ENCODE measurements at places on chromosomes 3 and 15.

DNA sequence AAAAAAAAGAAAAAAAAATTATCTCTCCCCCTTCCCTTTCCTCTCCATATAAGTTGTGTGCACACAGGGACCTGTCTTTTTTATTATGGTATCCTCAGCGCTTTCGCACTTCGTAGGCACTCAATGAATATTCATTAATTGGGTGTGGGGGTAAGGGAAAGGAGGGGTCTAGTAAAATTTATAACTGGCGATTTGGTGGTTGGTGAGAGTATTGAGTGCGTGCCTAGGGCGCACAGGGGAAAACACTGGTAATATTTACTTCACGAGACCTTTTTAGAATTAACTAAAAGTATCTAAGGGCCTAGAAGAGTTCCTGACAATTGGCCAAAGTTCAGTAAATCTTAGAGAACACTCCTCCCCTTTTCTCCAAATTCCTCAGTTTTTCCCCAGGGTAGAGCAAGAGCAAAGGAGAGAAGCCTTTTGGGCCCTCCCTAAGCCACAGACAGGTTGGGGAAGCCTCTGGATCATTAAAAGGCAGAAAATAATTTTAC, 25.7 kb downstream of the TYRO3 start:
- no peak for DNase-seq

DNA sequence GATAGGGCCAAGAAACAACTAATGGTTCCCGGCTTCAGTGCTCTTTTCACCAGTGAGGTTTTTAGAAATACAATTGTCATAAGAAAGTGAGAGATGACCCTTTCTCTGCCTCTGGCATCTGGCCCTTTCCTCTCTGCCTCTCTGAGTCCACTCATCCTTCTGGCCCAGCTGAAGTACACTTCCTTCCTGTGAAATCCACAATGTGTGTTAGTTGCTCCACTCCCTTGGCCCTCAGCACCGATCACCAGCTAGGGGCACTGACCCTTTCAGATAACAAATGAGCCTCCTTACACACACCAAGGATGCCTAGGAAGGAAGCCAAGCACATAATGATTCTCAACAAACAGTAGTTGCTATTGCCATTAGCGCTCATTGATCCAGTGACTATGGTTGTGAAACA, 2.9 kb upstream of the CAV3 start:
- peak; percentile 51 for DNase-seq

DNA sequence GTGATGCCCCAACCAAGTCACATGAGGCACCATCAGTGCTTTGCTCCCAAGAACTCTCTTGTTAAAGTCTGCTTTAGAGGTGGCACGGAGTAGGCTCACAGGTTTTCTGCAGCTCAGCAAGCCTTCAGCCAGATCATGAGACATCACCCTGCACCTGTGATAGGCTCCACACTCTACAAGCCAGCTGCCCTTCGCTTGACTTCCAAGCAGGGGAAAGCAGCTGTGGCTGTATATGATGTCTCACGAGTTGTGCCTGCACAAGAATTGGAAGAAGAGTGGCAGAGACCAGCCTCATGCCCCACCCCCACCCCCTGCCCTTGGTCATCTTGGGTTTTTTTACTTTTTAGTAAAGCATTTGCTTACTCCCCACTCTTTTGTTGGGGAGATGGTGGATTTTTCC, 22.5 kb downstream of the MRPS11 start:
- no peak for DNase-seq

- DNase-seq = no peak
Observed at GRCh38 chr3:71247221-71247957, 336.1 kb downstream of the FOXP1 start.

DNA sequence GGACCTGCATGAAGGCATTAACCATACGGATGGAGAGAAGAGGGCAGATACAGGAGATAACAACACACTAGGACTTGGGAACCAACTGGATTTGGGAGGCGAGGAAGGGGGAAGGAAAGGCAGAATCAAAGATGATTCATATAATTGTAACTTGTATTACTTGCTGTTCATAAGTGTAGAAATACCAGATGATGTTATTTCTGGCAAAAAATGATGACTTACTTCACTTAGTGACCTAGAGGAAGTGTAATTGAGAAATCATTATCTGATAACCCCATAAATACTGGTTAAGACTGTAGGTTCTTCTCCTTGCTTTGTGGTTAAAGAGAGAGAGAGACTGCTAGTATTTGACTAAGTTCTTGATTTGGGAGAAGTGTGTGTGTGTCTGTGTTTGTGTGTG, 50.5 kb upstream of the GK5 start:
- no peak for DNase-seq

DNA sequence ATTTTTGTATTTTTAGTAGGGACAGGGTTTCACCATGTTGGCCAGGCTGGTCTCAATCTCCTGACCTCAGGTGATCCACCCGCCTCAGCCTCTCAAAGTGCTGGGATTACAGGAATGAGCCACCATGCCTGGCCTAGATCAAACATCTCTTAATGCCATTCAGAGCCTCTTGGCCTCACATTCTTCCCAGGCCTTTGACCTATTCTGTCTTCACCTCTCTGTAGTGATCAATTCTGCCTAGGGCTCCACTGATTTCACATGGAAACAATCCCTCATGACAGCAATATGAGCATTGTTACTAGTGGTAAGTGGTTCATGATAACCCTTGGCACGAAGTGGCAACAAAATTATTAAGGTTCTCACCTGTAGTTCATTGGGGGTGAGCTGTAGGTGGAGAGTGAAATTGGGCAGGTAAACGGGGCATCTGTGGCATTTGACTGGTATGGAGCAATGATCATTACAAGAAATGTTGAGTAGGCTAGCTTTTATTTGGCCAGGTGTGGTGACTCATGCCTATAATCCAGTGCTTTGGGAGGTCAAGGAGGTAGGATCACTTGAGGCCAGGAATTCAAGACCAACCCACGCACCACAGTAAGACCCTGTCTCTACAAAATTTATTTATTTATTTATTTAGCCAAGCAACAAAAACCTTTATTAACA, 4.8 kb upstream of the ARPIN start:
- no peak for DNase-seq

DNA sequence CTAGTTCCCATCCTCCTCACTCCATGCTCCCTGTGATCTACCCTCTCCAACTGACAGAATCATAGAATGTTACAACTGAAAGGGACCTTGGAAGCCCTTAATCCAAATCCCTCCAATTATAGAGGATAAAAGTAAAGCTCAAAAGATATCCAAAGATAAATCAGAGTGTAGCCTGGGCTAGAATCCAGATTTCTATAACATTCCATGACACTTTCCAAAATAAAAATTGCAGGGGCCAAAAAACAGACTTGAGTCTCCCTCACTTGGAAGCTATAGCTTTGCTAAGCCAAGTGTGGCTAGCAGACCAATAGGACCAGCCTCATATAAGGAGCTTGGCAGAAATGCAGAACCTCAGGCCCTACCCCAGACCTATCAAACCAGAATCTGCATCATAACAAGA, 148.1 kb downstream of the NTRK3 start:
- DNase-seq = peak; percentile 20

GRCh38 chr15:63054985-63055384, 12.4 kb downstream of the TPM1 start:
- DNase-seq = no peak

DNA sequence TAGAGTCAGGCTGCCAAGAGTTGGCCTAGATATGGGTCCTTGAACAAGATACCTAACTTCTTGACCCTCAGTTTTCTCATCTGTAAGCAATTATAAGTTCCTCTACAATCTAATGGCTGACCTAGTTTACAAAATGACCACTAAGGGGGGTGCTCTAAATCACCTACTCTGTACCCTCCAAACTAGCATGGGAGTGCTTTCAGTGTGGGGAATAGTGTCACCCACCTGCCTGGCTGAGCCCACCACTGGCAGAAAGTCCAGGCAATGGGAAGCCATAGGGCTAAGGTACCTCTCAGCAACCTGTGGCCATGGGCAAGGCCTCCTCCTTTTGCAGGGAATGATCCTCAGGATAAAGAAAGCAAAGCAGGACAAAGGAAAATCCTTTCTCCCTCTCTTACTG, 58.9 kb downstream of the COL6A5 start:
- DNase-seq = no peak

DNA sequence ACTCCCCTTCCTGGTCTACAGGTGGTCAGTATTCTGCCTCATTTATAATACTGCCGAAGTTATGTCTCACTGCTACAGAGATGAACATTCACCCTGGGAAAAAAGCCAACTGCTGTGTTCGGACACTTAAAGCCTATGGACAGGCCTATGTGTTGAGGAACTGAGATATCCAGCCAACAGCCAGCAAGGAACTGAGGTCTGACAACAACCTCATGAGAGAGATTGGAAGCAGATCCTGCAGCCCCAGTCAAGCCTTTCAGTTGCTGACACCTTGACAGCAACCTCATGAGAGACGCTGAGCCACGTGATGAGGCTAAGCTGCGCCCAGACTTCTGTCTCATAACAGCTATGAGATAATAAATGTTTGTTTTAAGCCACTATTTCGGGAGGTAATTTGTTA, 18.2 kb upstream of the FHIT start:
- no peak for DNase-seq

DNA sequence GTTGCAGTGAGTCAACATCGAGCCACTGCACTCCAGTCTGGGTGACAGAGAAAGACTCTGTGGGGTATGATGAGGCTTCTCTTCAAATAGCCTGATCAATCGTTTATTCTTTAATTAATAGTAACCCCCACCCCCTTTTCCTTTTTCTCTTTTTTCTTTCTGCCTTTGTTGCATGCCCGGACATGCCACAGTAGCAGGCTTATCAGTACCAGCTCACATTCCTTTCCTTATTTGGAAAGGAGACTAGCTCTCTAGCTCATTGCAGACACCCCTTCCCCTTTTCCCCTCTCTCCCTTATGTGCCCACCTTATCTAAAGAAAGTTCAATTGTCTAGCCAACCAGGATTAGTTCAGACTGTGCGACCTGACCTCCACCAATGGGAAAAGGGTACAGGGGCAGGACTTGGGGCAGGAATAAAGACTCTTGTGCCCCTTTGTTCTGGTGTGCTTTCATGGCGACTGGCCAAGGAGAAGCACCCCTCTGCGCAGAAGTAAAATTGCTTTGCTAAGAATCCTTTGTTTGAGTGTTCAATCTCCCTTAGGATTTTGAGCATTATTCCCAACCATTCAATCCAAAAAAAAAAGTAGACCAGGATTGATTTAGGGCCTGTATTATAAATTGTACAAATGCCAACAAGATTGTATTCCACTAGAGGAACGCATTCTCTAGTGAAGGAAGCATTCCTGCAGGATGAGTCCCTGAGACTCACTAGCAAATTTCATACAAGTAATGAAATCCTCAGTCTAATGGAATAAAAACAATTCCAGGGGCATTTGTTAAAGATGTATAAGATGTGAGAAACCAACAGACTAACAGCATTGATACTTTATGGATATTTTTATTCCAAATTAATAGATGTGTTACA, 95.8 kb upstream of the SNRPN start:
- no peak for DNase-seq

- DNase-seq = no peak
Observed at GRCh38 chr15:91698241-91698640, 155.3 kb upstream of the SLCO3A1 start.

DNA sequence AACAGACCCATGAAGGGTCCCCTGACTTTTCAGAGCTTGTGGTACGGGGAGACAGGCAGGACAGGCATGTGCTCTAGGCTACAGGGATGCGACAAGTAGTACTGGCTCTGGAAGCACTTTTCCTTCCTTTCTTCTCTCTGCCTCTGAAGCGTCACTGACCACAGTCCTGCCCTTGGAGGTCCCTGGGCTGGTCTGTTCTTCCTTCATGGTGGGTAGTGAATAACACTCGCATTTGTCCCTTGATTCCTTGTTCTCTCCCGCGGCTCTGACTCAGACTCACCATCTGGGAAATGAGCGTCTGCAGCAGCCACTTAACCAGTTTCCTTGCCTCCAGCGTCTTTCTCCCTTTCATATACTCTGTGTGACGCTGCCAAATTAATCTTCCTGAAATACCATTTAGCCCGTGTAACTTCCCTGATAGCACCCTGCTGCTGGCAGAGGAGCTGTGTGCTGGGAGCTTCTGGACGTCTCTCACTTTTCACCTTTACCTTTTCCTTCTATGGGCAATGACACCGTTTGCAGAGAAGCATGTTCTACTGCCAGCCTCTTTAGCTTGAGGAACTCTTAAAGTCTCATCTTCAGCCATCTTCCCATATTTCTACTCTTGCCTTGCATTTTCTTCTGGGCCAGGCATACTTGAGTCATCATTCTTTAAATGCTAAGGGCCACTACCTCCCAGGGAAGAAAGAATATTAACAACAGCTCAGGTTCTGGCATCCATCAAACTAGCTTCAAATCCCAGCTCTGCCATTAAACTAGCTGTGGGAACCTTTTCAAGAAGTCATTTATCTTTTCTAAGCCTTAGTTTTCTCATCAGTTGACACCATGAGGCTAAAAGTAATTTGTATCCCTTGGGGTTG, 33.6 kb downstream of the TMEM45A start:
- DNase-seq = no peak

DNA sequence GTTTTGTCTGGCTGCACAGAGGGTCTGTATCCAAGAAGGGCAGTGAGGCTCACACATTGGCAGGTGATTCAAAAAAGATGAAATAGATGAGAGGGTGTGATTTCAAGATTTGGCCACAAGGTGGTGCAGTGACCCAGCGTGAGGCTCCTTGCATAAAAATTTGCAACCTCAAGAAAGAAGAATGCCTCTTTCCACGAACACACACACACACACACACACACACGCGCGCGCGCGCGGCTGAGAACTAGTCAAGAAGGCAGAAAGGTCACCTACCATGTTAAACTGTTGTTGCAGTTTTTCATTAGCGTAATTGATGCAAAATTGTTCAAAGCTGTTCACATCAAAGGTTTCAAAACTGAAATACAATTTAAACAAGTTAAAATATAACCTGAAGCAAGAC, 39.2 kb downstream of the MYO5C start:
- DNase-seq = peak; percentile 68

DNA sequence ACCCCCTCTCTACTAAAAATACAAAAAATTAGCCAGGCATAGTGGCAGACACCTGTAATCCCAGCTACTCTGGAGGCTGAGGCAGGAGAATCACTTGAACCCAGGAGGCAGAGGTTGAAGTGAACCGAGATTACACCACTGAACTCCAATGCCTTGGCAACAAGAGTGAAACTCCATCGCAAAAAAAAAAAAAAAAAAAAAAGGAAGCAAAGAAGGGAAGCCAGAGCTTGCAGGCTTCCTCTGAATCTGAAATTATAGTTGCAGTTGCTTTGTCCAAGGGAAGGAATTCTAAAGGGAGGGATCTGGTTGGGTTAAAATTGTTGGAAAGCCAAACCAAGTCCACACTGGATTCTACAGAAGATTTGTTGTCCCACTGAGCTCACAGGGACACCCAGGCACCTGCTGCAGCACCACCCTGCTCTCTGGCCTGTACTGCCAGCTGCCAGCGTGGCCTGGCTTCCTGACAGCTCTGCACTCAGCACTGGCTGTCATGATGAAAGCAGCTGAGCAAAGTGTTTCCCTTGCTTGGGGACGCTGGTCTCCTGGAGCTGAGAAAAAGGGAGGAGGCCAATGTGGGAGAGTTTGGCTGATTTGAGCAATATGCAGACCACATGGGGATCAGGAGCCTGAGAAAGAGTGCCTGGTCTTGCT, 88.8 kb upstream of the HES1 start:
- DNase-seq = no peak

- DNase-seq = peak; percentile 66
Observed at GRCh38 chr3:79018671-79019136, 749.1 kb downstream of the ROBO1 start.

All from right lung (tissue), 10 donors.